ENCODE measurements at places on chromosomes 6 and 20. TPM values are rescaled to one million over a fixed set of nuclear protein-coding genes. Genes with fewer than 3 reads are reported as not detected.

- peak; percentile 63 for DNase-seq
These were observed 54.2 kb downstream of the MAP3K5 start for GRCh38 chr6:136737871-136738691.

GRCh38 chr20:64065974-64066343, 3.0 kb downstream of the TCEA2 start:
- no peak for DNase-seq

- no peak for DNase-seq
These were observed 95.6 kb upstream of the SHLD1 start for GRCh38 chr20:5654557-5654956.

DNA sequence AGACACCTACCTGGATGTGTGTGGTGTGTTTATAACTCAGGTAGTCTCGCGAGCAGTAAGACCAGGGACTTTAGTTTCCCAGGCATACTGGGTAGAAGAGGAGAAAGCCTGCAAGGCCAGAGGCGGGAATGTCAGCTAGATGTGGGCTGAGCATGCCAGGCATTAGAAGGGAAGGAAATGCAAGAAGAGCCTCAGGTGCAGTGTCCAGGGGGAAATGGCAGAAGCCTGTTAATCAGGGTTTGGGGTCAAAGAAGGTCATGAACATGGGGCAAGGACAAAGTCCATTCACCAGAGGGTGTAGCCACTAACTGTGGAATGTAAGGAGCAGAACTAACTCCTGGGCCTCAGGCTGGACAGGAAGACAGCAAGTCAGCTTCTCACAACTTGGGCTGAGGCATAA, 305.0 kb downstream of the SMOC2 start:
- DNase-seq = no peak

GRCh38 chr6:168148231-168148849, 69.3 kb upstream of the FRMD1 start:
- DNase-seq = no peak

GRCh38 chr20:16491294-16491905, 81.8 kb downstream of the KIF16B start:
- no peak for DNase-seq

GRCh38 chr6:68328156-68328555, 306.9 kb upstream of the ADGRB3 start:
- DNase-seq = no peak

DNA sequence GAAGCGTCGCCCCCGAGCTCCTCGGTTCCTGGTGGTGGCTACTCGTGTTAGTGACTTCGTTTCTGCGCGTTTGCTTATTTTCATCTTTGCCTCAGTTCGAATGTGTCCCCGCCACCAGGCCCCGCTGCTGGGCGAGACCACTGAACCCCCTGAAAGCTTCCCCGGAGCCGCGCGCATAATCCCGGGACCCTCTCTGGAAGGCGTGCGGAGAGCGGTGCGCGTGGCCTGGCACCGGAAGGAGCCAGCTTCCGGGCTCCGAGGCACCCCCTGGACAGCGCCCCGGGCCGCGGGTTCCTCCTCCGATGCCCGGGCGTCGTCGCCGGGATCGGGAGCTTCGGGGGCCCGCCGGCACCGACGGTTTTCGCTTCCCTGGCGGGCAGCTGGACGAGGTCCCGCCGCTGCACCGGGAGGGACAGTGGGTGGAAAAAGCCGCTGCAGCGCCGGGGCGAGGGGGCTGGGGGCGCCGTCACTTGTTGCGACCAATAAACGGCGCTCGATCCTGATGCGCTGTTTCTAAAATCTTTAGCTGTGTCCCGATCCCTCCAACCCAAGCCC, 643 bp upstream of the SLC35D3 start:
- DNase-seq = no peak

DNA sequence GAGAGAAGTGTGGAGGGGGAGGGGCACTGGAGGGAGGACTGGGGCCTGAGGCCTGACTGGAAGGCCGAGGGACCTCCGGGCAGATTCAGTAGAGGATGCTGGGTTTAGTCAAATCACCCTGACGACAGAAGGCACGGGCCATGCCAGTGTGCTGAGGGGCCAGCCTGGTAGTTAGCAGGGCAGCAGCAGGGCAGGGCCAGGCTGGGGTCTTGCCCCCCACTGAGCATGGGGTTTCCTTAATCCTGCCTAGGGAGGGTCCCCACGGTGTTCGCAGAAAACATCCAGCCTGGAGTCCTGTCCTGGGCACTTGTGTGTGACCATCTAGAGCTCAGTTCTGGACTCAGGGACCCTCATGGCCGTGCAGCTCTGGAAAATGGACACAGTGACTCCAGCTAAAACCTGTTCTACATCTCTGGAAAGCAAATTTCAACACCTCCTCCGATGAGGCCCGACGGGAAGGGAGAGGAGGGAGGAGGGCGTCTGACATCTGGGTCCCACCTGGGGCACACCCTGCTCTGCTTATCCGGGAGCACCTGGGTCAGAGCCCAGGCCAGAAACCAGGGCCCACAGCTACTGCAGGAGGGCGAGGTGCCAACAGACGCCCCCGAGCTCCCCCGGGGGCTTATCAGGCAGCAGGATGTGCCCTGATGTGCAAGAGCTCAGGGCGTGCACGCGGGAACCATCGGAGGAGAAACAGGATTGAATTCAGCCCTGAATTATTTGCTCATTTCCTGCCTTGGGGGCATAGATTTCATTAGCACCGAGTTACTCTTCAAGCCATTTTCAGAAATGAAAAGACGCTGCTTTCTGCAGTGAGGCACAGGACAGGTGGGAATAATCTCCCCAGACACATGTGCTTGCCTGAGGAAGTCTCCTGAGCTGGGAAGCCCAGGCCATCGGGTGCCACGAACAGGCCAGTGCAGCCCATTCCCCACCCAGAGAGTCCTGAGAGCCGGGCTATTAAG, 78.0 kb upstream of the MPC1 start:
- DNase-seq = no peak

DNA sequence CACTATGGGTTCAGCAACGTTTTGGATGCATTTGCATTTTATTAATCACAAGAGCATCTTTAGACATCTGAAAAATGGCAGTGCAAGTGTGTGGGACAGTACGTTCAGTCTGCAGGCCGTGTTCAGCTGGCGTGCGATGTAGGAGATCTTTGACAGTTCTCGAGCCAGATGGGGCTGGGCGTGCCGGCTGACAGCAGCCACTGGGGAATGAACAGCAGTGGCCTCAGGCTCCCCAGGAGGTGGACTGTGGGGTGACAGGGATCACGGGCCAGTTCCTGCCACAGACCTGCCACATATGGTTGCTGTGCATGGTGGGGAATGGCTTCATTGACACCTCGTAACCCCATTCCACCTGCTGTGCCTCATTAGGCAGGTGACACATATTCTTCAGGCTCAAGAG, 16.4 kb upstream of the MLN start:
- no peak for DNase-seq

DNA sequence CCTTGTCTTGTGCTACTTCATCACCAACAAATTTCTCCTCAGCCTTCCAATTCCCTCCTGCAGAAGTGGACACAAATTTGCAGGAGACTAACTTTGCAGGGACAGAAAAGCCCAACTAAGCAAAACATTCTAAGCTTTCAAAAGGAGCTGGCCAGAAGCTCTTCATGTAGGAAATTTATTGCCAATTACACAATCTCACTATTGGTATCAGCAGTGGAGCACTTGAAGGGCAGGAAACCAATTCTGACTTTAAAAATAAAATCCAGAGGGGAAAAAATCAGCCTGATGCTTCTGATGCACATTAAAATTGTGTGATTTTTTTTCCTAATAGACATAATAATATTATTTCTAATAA, 193.3 kb downstream of the LY86 start:
- no peak for DNase-seq

- no peak for DNase-seq
These were observed 50.2 kb upstream of the EYA4 start for GRCh38 chr6:133190912-133191311.

- DNase-seq = no peak
These were observed 230.6 kb upstream of the SUPT3H start for GRCh38 chr6:45608252-45608913.

- DNase-seq = peak; percentile 69
These were observed 222.6 kb upstream of the QKI start for GRCh38 chr6:163191704-163192537.

GRCh38 chr20:35025116-35025515, 67.5 kb downstream of the TRPC4AP start:
- no peak for DNase-seq

DNA sequence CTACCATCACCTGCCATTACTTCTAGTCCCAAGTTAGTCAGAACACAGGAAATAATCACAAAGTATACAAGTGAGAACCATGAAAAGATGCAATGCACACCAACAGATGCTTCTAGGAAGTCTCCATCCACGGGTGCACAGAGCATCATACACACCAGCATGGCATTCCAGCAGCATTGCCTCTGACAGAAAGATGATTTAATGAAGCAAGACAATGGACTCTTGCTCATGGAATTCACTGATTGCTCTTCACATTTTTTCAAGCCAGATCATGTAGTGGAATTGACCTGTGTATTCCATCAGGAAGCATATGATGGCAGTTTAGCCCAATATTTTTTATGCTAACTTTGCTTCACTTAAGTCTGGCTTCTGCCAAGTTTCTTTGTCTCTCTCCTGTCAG, 406.3 kb upstream of the RGS17 start:
- DNase-seq = no peak

DNA sequence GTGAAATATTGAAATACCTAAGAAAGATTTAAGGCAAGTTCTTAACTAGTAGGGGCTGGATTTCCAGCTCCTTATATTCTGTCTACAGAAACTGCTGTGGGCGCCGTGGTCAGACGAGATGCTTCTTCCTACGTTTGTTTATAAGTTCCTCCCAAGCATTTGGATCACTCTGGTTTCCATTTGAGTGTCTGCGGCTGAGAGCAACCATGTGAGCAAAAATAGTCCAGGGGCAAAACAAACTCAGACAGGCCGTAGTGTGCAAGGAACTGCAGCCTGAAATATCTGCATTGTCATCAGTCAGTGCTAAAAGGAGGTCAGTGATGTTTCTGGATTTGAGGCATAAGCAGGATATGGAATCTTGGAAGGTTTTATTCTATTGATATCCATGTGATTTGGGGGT, 485.9 kb upstream of the JAG1 start:
- DNase-seq = no peak

DNA sequence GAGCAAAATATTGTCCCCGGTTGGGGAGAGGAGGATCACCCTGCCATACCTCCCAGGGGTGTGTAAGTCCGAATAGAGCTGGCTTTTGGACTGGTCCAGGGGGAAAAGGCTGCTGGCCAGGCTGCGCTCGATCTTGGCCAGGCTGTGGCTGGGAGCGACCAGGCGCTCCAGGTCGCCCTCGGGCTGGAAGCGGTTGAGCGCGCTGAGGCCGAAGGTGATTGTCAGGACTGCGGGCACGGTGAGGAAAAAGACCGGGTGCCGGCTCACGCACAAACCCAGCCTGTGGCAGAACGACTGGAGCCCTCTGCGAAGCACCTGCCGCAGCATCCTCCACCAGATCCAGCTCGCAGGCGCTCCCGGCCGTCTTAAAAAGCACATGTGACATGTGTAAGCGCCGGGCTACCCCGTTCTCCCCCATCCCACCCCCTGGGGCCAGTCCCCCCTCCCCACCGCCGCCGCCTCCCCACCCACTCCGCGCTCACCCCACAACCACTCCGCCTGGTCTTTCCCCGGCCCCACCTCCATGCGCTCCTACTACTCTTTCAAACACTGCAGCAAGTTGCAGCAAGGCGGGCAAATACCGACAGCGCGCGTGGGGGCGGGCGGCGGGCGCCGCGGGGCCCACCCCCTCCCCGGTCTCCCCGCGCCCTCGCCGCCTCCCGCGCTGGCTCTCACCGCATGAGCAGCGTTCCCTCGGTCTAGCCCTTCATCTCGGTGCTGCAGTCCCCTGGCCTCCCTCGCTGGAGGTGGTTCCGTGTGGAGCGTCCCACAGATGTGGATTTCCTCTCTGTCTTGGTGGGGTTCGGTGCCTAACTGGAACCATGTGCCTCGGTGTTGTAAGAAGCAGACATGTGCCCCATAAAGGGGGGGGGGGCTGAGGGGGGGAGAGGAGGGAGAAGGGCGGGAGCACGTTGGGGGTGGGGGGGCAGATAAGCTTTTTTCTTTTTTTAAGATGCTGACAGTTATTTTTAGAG, 42.4 kb downstream of the PTCHD4 start:
- no peak for DNase-seq

DNA sequence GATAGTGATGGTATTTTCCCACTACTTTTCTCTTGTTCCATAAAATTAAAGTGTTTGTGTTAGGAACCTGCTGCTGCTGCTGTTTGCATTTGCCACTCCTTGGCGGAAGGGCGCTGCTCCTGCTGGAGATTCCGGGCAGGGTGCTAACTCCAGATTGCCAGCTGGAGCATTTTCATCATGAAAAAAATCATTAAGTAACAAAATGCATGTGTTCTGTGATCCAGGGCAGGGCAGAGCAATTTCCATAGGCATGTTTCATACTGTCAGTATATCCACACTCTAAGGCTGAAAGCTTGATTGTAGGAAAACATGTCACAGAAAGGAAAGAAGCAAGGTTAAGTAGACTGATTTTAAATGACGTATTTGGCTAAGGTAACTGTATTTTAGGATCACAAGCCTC, 24.0 kb downstream of the PBOV1 start:
- no peak for DNase-seq

DNA sequence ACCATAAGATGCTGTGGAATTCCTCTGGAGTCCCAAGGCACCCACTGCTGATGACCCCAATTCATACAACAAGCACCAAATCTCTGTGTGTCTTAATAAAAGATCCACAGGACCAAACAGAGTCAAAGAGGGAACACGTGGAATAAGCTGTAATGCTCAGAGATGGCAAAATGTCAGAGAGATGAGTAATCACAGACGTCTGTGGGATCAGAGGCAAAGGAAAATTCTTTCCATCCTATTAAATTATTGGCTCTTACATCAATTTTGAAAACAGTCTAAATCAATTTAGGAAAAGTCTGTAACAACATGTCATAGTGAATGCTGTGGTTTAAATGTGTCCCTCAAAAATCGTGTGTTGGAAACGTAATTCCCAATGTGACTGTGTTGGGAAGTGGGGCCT, 17.5 kb upstream of the SAMD3 start:
- DNase-seq = peak; percentile 75

GRCh38 chr20:34578025-34578424, 19.5 kb downstream of the MAP1LC3A start:
- DNase-seq = no peak

GRCh38 chr20:33827634-33828325, 16.6 kb downstream of the CHMP4B start:
- DNase-seq = no peak

- DNase-seq = no peak
These were observed 462.9 kb upstream of the NRSN1 start for GRCh38 chr6:23663096-23663495.

DNA sequence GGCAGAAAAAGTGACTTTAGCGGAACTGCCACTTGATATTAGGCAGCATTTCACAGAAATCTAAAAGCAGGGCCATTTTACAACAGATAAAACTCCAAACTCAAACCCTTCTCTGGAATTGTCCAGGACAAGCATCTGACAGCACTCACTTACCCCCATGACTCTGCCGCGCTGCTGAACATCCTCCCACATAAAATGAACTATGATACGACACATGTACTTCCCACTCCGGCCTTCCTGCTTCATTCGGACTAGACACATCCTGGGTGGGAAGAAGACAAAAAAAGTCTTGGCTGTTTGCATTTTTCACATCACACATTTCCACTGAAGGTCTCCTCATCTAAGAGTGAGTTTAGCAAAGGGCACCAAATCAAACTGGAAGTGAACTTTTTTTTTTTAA, 54.8 kb upstream of the FAM83C start:
- DNase-seq = no peak

GRCh38 chr6:130927305-130927704, 100.1 kb downstream of the SMLR1 start:
- DNase-seq = no peak

Gene ID4
- 5.0 TPM for polyA plus RNA-seq

Gene FAM83B
- polyA plus RNA-seq = not detected

Gene TSPYL1
- polyA plus RNA-seq = 59.2 TPM

Gene COL11A2
- polyA plus RNA-seq = 120 TPM

Gene RIPPLY2
- 0.13 TPM for polyA plus RNA-seq

Gene CYP39A1
- polyA plus RNA-seq = 2.1 TPM

All from muscle of arm (tissue), 14 donors.